ENCODE measurements at places on chromosomes 3 and 15. TPM values are rescaled to one million over a fixed set of nuclear protein-coding genes. Genes with fewer than 3 reads are reported as not detected.

CLDN16 gene
- 1.3 TPM for total RNA-seq

CAMP gene
- total RNA-seq: 27.3 TPM

KNL1 gene
- total RNA-seq: 1.1 TPM

SCN11A gene
- under 0.01 TPM for total RNA-seq

UPK1B gene
- 13.0 TPM for total RNA-seq

GHRL gene
- total RNA-seq: not detected

NMNAT3 gene
- 11.3 TPM for total RNA-seq

SERINC4 gene
- not detected for total RNA-seq

GOLGA8J gene
- total RNA-seq: not detected

CPLX3 gene
- total RNA-seq: not detected

PLS1 gene
- 23.9 TPM for total RNA-seq

KLHL40 gene
- total RNA-seq: not detected

CHRM5 gene
- not detected for total RNA-seq

ARL14 gene
- total RNA-seq: under 0.01 TPM

MYH15 gene
- under 0.01 TPM for total RNA-seq

CX3CR1 gene
- total RNA-seq: under 0.01 TPM

TRIM42 gene
- not detected for total RNA-seq

OR4F6 gene
- not detected for total RNA-seq

IQGAP1 gene
- total RNA-seq: 209 TPM

TMEM108 gene
- not detected for total RNA-seq

ZNF860 gene
- 1.9 TPM for total RNA-seq

LRRIQ4 gene
- total RNA-seq: not detected

TBL1XR1 gene
- 205 TPM for total RNA-seq

CLDN11 gene
- 7.5 TPM for total RNA-seq

ZMYND10 gene
- 0.24 TPM for total RNA-seq

ACKR2 gene
- 1.7 TPM for total RNA-seq

OR5H1 gene
- not detected for total RNA-seq

PPCDC gene
- total RNA-seq: 6.4 TPM

FGD5 gene
- under 0.01 TPM for total RNA-seq

MAP6D1 gene
- total RNA-seq: 2.1 TPM

FRMD5 gene
- 1.7 TPM for total RNA-seq

NR2E3 gene
- total RNA-seq: not detected

WDR49 gene
- total RNA-seq: 0.72 TPM

ROPN1 gene
- not detected for total RNA-seq

MCTP2 gene
- total RNA-seq: 22.0 TPM

RPUSD3 gene
- 24.8 TPM for total RNA-seq

IQCF5 gene
- not detected for total RNA-seq

CCDC12 gene
- total RNA-seq: 24.1 TPM

LRRC34 gene
- 0.64 TPM for total RNA-seq

PCSK6 gene
- 1.7 TPM for total RNA-seq

FOXL2NB gene
- total RNA-seq: not detected

ARGFX gene
- not detected for total RNA-seq

Measured in tracheal epithelial cell (primary cell).